ENCODE measurements at places on chromosomes 7 and 10. TPM values are rescaled to one million over a fixed set of nuclear protein-coding genes. Genes with fewer than 3 reads are reported as not detected.
A peak's percentile ranks its signal among the peaks of the same experiment; 100 is the strongest.

The ZNF316 gene
- total RNA-seq, result 21.2 TPM

The IFIT1B gene
- total RNA-seq, result 0.81 TPM

The NOBOX gene
- total RNA-seq, result not detected

The AOC1 gene
- 0.43 TPM for total RNA-seq

The LMTK2 gene
- total RNA-seq, result 28.3 TPM

The SPDYE11 gene
- total RNA-seq, result not detected

The TRIM50 gene
- not detected for total RNA-seq

- DNase-seq, result peak; percentile 70
Observed at GRCh38 chr10:104317726-104318299, 20.5 kb downstream of the ITPRIP start.

GRCh38 chr10:77973276-77973675 lies 46.7 kb upstream of the DLG5 start:
- no peak for DNase-seq

DNA sequence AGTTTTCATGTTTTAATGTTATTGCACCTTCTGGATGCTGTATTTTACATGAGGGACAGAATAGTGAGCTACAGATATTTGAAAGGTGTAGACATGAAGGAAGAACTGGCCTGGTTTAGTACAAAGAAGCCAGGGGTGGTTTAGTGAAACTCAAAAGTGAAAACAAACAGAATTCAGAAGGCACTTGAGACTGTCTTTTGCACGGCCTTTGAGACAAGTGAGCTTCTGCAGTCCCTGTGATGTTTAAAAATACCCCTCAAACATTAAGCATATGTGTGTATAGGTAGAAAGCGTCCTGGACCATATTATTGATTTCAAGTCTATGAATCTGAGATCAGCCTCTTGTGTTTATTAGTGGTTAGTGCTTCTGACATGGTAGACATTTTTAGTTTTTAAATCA lies 118.9 kb downstream of the CDK14 start:
- no peak for DNase-seq

- DNase-seq, result no peak
Observed at GRCh38 chr10:16182688-16183087, 254.1 kb upstream of the PTER start.

GRCh38 chr10:64091897-64092296 lies 570.7 kb downstream of the REEP3 start:
- DNase-seq, result no peak

- DNase-seq, result no peak
Observed at GRCh38 chr10:5449823-5450222, 37.5 kb downstream of the NET1 start.

GRCh38 chr7:157205438-157205837 lies 66.7 kb downstream of the UBE3C start:
- no peak for DNase-seq

GRCh38 chr7:23700046-23700445 lies 10.0 kb upstream of the STK31 start:
- no peak for DNase-seq

GRCh38 chr10:5550621-5551530 lies 26.1 kb downstream of the CALML3 start:
- DNase-seq, result peak; percentile 66

DNA sequence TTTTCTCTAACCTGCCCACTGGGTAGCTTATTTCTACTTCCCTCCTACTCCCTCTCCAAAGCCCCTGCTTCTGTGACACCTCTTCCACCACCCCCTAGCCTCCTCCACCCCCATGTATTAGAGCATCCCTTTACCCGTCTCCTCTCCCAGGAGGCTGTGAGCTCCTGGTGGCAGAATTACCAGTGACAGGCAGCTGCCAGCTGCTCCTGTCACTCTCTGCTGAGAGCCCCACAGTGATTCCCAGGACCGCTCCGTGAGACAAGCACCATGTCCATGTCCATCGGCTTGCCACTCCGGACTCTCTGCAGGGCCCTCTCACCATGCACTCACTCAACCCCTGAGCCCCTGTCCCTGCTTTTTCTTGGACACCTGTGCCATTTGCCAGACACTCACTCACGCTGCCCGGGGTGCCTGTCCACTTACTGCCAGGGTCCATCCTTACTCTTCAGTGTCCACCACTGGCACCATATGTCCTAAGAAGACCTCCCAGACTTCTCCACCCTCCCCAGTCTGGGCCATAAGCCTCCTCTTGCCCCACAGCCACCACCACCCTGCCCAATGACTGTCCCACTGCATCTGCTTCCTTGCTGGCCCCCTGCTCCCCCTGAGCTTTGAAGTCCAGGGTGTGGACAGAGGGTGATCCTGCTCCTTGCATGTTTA lies 9.8 kb downstream of the WDFY4 start:
- DNase-seq, result no peak

DNA sequence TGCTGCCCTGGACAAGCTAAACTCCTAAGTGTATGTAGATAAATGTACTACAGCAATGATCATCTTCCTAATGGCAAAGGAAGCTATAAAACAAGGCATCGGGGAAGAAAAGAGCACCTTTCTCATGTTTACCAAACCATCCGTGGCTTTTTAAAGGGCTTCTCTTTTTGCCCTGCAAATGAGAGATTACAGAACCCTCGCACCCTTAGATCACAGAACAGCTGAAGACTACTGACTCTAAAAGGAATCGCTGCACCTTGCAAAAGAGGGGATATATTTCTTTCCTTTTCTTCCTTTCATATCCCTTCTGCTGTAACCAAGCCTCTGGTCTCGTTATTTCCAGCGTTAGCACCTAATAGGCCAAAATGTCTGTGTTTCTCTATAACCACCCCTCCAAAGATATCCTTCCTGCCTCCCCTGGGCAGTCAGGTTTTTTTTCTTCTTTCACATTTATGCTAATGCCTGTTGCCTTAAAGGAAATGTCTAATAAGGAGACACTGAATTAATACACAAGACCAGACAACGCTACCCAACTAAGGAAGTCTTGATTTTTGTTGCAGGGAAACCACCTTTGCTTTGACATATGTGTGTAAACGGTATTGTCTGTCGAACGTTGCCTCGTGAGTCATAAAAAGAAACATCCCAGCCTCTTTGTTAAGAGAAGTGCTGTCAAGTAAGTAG lies 10.5 kb downstream of the ST8SIA6 start:
- DNase-seq, result no peak

GRCh38 chr7:115299397-115300037 lies 377.6 kb downstream of the MDFIC start:
- DNase-seq, result no peak

- DNase-seq, result no peak
Observed at GRCh38 chr10:62856021-62856420, 39.9 kb upstream of the EGR2 start.

DNA sequence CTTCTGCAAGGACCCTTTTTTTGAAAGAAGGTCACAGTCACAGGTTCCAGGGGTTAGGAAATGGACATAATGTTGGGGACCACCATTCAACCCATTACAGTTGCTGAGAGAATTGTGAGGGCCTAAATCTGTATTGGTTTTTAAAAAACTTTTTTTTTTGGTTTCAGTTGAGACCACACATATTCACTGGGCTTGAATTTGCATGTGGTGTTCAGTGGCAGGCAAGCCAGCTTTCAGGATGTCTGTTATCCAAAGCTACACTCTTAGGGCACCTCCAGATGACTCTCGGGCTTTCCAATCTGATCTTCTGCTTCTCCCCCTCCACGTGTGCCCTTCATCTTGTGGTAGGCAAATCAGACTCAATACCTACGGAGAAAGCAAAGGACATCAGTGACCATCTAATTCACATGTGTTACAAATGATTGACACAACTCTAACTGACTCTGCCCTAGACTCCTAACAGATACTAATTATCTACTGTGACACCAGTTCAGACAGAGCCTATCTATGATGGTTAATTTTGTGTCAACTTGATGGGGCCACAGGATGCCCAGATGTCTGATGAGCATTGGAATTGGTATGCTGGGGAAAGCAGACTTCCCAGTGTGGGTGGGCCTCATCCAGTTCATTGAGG lies 93.3 kb upstream of the ELMO1 start:
- no peak for DNase-seq

DNA sequence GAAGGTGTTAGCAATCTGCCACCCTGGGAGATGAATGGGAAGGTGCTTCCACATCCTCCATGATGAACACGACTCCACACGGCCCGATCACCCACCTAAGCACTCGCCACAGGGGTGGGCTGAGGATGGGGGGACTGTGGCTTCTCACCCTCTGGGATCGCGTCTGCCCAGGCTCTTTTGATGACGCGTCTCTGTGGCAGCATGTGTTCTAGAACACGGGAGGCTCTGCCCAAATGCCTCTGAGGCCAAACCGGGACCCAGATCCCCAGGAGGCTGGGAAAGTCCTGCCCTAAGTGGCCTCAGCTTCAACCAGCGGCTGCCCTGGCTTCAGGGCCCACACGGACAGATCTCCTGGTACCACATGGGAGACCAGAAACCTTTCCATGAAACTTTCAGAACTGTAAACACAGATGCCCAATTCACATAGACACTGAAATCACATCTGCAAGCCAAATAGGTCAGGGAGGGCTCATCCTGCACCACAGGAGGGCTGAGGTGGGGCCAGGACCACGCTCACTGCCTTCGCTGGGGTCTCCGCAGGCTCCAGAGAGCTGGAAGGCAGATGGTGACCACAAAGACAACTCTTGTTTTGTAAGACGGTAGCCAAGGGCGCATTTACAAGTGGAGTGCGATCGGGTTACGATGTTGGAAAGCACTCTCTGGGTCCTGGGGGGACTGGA lies 200.6 kb downstream of the PTPRN2 start:
- no peak for DNase-seq

Data from cardiac septum (tissue), 1 donor.